Activated naive CD8-positive, alpha-beta T cell treated with anti-CD3 and anti-CD28 coated beads, Interleukin-2, amount 10 ng/mL, durations not matched to agents 7 days and 5 days (primary cell): ENCODE measurements at places on chromosomes 12 and 14. TPM values are rescaled to one million over a fixed set of nuclear protein-coding genes. Genes with fewer than 3 reads are reported as not detected.

The DAO gene
- total RNA-seq = not detected

The PTPRQ gene
- total RNA-seq = not detected

The SERPINA4 gene
- not detected for total RNA-seq

DNA sequence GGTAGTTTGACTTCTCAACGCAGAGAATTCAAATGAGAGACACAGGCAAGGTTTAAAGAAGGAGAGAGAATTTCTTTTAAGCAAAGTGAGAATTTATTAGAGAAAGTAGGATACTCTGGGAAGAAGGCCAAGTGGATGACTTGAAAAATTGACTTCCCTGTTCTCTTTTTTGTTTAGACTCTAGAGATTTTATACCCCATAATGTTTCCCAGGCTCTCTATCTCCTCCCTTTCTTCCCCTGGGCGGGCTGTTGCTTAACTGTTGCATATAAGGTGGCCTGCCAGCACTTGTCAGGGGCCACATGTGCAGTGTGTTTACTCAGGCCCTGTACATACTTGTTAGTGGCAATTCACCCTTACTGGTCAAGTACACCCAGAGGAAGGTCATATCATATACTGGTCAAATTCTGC, 403.7 kb downstream of the SLC6A15 start:
- no peak overlapping the region for H3K4me3 ChIP-seq
- no peaks in the 10 kb centered on the region for H3K36me3 ChIP-seq
- no peak overlapping the region for H3K27ac ChIP-seq

DNA sequence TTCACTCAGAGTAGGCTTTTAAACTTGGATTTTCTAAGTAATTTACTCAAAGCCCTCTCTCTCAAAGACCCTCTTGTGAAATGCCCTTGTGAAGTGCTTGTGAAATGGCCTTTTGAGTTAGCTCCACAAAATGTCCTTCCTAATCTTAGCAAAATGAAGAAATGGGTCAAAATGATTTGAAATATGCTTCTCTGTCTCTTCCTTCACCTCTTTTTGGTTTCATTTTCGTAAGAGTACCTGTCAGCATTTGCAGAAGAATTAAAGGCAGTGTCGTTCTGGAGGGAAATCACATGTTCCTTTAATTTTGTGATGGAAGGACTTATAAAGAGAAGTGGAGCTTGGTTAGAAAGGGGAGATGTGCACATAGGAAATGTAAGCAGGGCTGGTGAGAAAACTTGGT, 93.7 kb downstream of the HMGA2 start:
- peaks cover 2% of the 10 kb centered on the region for H3K4me1 ChIP-seq
- H3K27ac ChIP-seq = no peak overlapping the region
- H3K4me3 ChIP-seq = no peak overlapping the region

GRCh38 chr12:80679346-80680131, 27.9 kb upstream of the MYF6 start:
- H3K27ac ChIP-seq = no peak overlapping the region
- H3K36me3 ChIP-seq = no peaks in the 10 kb centered on the region
- DNase-seq = no peak
- no peaks in the 10 kb centered on the region for H3K4me1 ChIP-seq

GRCh38 chr12:78037707-78038106, 207.0 kb downstream of the NAV3 start:
- no peak for DNase-seq
- no peaks in the 10 kb centered on the region for H3K27me3 ChIP-seq
- no peaks in the 10 kb centered on the region for H3K36me3 ChIP-seq

GRCh38 chr14:103483600-103483999, 39.0 kb downstream of the CKB start:
- H3K27ac ChIP-seq = no peak overlapping the region
- no peak for DNase-seq
- peaks cover 19% of the 10 kb centered on the region for H3K36me3 ChIP-seq
- H3K27me3 ChIP-seq = no peaks in the 10 kb centered on the region
